ENCODE measurements at places on chromosomes 12 and 14.
A peak's percentile ranks its signal among the peaks of the same experiment; 100 is the strongest.

DNA sequence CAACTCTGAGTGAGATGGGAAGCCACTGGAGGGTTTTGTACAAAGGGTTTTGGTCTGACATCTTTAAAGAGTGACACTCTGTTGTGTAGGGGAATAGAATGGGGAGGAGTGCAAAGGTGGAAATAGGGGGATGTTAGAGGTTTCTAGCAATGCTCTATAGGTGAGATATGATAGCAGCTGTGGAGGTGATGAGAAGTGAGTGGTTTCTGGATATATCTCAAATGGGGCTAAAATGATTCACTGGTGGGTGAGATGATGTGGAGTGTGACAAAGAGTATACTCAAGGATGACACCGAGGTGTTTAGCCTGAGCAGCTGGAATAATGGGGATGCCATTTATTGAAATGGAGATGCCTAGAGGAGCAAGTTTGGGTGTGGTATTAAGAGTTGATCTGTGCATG lies 426.4 kb downstream of the PCNX1 start:
- DNase-seq, result no peak

DNA sequence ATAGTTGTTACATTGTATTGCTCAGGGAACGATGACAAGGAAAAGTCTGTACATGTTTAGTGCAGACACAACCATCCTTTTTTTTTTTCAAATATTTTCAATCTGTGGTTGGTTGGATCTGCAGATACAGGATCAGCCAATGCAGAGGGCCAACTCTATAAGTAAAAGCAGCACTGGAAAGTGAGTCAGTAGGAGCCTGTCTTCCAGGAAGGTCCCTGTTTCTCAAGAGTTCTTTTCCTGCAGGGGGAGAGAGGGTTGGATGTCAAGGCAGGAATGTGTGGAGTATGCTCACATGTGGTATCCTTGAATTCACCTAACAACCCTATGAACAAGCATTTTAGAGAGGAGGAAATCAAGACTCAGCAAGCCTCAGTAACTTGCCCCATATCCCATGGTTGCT lies 409.1 kb downstream of the NPAS3 start:
- DNase-seq, result no peak

- no peak for DNase-seq
These were observed 488.0 kb upstream of the RGS6 start for GRCh38 chr14:71444030-71444822.

DNA sequence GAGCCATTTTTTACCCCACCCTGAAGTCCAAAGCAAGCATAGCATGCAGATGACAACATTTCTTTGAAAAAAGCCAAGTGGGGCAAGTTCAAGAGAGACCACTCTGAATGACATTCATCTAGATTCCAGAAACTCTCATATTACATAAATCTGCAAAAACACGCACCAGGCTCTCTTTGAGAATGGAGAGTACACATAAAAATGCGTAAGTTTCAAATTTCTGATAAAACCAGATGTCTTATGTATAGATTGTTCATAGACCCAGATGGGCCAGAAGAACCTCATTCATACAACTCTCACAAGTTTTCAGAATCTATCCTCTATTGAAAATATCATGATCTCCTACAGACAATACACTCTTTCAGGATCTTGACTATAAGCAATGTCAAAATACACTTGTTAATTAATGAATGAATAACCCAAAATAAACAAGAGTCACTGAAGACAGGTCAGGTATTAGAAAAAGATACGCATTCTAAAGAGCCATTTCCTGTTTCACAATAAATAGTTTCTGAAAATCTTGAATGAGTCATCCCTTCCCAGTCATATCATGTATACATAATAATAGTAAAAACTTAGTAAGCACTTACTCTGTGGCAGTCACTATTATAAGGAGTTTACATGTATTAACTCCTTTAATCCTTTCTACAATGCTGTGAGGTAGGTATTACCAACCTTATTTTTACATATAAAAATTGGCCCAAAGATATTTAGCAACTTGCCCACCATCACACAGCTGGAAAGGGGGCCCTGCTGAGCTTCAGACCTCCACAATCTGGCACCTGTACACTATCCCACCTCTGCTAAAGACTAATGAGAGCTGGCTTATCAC lies 72.0 kb downstream of the PPP2R5E start:
- DNase-seq, result no peak

DNA sequence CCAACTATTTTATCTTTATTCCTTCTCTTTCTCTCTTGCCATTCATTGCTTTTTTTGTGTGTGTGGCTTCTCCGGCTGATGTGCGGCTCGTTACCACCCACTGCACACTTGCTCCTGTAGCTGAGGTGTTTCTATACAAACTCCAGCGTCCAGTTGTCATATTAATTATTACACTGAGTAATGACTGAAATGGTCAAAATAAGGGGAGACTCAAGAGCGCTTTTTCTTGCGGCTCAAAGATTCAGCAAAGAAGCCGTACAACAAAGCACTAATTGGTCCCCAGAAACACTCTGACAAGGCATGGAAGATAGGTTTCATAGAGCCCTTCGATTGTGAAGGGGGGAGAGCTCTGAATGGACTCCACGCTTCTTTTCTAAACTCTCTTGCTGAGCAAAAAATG lies 5.6 kb upstream of the ASCL1 start:
- DNase-seq, result no peak

DNA sequence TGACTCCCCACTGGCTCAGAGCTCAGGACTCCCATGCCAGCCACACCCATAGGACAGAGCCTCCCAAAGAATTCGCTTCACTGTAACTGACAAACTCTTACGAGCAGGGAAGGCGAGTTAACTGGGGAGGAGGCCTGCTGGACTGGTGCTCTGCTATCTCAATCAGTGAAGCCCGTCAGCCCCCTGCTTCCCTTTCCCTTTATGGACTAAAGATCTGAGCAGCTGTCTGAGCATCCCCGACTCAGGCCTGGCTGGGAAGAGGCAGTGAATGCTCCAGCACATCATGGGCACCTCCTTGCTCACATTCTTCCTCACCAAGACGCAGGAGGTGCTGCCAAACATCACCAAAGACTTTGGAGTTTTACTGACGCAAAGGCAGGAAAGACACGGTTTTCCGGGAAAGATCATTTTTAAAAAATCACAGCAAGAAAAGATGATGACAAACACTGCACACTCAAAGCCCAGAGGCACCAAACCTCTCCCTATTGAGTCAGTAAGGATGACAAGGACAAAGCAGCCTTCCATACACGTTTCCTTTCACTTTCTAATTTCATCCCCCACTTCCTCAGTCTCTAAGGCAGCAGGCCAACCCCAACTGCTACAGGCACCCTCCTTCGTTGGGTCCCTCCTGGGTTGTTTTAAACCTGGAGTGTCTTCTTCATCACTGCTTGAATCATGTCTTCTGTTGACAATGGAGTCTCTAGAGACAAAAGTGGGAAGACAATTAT lies 45.0 kb upstream of the P2RX7 start:
- no peak for DNase-seq

GRCh38 chr12:106897082-106897481 lies 58.6 kb upstream of the TMEM263 start:
- no peak for DNase-seq

GRCh38 chr14:75711105-75711795 lies 50.2 kb downstream of the TTLL5 start:
- DNase-seq, result peak; percentile 39

- DNase-seq, result no peak
These were observed 6.0 kb downstream of the PSMB11 start for GRCh38 chr14:23047751-23048693.

DNA sequence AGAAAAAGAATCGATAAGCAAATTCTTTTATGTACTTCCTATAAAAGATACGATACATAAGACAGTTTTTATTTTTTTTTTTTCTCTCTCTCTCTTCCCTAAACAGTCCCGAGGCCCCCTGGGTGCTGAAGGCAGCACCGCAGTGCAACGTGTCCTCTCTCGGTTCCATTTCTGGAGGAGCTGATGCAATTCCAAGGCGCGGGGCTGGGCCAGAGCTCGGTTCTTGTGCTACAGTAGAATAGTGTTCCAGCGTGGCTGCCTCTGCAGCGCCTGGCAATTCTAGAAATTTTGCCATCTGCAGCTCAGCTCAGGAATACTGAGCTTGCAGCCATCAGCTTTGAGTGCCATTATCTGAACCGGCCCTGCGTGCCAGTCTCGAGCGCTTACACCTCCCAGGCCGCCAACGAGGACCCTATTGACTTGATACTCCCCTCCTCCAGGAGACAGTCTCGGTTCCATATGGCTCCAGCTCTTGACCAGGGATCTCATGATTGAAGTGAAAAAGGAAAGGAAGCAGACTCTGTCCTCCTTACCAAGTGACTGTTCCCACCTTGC lies 630 bp downstream of the ALDH1L2 start:
- DNase-seq, result peak; percentile 66

DNA sequence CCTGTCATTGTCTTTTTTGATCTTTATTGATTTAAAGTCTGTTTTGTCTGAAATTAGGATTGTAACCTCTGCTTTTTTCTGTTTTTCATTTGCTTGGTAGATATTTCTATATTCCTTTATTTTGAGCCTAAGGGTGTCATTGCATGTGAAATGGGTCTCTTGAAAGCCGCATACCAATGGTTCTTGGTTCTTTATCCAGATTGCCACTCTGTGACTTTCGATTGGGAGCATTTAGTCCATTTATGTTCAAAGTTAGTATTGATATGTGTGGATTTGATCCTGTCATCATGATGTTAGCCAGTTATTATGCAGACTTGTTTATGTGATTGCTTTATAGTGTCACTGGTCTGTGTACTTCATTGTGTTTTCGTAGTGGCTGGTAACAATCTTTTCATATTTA lies 29.8 kb upstream of the PLBD1 start:
- DNase-seq, result no peak

DNA sequence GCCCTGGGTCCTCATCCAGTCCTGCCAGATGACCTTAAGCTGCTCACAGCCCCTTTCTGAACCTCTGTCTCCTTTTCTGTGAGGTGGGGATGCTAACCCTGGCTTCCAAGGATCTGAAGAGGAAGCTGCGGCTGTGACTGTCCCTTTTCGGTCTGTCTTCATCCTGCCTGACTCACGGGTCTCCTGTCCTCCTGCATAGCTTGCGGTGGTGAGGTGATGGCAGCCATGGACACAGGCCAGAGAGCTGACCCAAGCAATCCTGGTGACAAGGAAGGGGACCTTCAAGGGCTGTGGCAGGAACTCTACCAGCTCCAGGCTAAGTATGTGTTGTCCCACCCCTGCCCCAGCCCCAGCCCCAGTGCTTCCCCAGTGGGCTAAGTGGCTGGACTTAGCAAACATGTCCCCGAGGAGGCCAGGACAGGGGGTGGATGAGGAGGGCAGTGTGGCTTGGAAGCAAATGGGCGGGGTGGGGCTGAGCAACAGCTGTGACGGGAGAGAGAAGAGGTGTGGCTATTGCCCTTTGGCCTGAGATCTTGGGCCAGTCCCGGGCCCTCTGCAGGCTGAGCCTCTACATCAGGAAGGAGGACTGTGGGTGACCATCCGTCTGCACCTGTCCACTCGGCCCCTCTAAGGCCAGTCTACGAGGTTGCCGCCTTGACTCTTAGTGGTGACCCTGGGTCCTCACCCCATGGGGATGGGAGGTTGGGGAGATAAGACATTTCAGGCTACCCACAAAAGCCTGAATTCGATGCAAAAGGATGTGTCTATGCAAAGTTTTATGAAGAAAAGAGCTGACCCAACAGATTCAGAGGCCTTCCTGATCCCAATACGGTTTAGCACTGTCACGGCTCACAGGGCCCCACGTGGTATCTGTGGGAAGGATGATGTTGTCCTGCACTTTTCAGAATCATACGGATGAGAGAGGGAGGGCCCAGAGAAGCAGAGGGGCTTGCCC lies 1.1 kb downstream of the CCDC197 start:
- DNase-seq, result no peak

GRCh38 chr14:100765296-100765695 lies 38.6 kb downstream of the DLK1 start:
- DNase-seq, result no peak

- no peak for DNase-seq
These were observed 536.5 kb downstream of the RPS29 start for GRCh38 chr14:49049711-49050110.

GRCh38 chr12:12983420-12984035 lies 16.5 kb downstream of the HEBP1 start:
- no peak for DNase-seq

DNA sequence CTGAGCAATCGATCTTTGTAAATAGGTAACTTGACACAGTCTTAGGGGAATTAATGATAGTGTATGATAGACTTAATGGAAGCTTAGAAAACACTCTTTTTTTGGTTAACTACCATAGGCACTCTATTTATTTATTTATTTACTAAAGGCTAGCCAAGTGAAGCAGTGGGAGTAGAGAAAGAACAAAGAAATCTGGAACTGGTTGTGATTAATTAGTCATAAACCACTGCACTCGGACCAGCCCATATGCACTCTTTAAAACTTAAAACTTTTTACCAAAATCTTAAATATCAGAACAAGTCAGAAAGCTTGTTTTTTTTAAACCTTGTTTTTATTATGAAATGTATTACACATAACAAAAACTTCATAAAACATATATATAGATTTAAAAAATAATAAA lies 49.5 kb upstream of the SRP54 start:
- DNase-seq, result no peak

- no peak for DNase-seq
These were observed 49.2 kb downstream of the PHETA1 start for GRCh38 chr12:111319600-111320257.

DNA sequence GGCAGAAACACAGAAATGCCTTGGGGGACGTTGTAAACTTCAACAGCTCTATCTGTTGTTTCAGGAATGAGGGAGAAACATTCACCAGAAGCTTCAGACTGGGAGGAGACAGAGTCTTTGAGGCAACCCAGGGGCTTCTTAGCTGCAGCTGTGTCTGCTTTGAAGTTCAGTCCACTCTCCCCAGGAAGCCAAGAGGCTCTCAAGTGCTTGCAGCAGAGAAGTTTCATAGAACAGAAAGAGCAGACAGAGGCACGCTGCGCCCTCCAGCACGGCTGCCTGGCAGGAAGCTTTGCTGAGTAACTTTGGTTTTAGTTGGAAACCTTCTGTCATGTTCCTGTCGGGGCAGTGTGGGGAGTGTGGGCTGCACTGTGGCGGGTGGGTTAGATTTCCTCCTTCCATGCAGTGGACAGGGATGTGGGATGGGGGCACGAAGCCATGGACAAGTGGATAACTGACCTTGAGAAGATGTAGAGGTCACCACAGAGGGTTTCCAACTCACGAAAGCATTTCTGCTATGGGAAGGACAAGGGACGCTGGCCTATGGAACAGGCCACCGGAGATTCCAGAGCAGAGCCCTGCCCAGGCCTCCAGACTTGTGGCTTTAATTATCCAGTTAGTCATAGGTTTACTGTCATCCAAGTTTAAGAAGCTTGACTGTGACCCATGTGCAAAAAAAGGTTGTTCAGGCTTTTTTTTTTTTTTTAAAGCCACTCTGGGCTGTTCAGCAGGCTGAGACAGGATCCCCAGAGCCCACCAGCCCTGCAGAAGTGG lies 107.7 kb downstream of the ARF6 start:
- no peak for DNase-seq

DNA sequence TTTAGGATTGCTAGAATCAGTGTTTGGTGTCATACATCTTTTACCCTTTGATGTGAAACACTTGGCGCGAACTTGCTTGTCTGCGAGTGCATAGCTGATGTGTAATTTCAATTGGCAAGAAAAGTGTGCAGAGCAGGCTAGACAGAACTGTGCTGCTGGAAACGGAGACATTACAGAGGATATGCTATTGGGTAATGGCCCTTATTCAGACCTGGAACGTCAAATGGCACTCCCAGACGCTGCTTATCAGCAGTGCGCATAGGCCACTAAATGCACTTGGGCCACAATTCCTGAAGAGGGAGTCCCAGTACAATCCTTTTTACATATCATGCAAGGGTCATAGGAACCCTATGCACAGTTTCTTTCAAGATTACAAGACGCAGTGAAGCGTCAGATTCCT lies 15.7 kb upstream of the SLC10A1 start:
- DNase-seq, result no peak

GRCh38 chr14:87712396-87713090 lies 280.4 kb downstream of the GALC start:
- DNase-seq, result no peak

- DNase-seq, result no peak
These were observed 22.8 kb downstream of the TPCN1 start for GRCh38 chr12:113244047-113244460.
